ENCODE measurements at places on chromosomes 2 and 18.

DNA sequence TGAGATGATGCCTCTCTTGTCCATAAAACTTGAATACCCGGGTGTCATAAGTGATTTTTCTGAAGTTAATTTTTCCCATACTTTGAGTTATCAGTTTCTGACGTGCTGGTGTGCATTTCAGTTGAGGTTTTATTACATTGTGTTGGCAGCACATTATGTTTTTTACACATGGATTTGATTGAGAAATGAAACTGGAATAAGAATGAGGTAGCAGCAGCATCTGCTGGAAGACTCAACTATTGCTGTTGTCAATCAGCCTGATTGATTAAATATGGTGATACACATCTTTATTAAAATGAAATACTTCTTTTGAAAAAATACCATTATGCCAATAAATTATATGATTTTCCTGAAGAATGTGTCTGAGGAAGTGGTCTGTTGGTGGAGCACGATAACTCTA, 60.5 kb downstream of the INSIG2 start:
- no peak for DNase-seq

DNA sequence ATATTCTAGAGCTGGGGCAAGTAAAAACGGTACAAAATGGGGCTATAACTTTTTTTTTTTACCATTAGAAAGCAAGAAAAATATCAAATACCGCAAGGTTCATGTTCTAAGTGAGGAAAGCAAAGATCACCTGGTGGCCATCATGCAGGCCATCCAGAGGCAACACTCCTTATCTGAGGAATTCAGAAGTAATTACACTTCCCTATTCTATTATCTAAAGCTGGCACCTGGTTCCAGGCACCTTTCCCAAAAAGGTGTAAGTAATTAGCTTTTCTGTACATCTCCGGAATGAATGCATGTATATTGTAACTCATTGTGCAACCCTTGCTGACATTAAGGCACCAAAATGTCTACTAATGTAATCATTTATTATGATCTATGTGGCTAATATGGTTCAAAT, 152.5 kb upstream of the GYPC start:
- DNase-seq: no peak

DNA sequence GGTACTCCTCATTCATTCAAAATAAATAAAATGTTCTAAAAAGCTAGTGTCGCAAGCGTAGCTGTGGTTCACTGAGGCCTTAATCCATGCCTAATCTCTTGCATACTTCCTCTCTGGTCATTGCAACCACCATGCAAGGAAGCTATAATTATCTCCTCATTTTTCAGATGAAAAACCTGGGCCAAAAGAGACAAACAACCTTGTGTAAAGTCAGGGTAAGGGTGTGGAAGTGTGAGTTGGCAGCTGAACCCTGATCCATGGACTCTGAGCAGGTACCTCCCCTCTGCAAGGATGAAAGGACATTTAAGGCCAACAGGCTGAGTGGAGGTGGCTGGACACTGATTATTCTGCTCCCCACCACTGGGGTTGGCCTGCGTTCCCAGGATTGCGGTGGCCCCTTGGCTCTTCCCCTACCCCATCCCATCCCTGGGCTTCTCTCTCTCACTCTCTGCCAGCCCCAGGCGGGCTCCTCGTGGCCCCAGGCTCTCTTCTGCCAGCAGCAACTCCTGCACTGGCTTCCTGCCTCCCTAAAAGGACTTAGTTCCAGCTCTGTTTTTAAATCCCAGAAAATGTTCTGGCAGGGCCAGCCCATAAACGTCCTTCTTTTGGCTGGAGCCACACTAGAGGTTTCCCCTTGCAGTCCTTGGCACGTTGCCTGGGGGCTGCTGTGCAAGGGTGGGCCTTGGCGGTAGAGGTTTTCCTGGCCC, 72.0 kb upstream of the AFF3 start:
- peak; percentile 91 for DNase-seq

- no peak for DNase-seq
Observed at GRCh38 chr2:18625563-18625962, 36.2 kb upstream of the NT5C1B start.

GRCh38 chr2:106841886-106842645, 43.9 kb downstream of the ST6GAL2 start:
- no peak for DNase-seq

- DNase-seq: no peak
Observed at GRCh38 chr2:190407662-190408537, at the start of gene MFSD6. TSS of gene MFSD6 (plus strand) at chr2:190408355. CDS start at chr2:190436030, 27,675 bp downstream.

- DNase-seq: no peak
Observed at GRCh38 chr18:78455386-78455785, 524.2 kb upstream of the SALL3 start.

- DNase-seq: no peak
Observed at GRCh38 chr18:63001861-63002260, 286.5 kb downstream of the PHLPP1 start.

DNA sequence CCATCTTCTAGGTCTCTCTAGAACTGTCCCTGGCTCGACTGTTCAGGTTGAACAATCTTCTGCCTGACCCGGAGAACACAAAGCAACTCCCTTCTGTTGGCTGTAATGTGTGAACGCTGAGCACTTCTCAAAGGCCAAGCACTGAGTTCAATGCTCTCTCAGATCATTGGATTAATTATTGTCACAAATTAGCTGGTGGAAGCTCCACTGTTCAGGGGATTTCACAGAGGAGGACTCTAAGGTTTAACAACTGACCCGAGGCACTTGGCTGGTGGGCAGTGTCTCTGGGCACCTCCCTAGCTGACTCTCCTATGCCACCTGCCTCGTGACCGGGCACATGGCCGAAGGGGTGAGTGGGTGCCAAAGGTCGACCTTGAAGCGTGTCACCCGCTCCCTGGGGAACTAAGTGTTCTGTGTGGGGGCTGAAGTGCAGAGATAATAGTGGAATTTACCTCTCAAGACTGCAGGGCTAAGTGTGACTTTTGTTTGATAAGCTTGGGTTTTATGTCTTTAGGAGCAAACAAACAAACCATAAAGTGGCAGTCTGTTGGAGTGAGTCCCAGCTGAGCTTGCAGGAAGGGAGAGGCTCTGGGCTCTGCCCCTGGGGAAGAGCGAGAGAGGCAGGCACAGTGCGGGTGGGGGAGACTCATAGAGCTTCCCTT, 64.8 kb downstream of the BCL2L11 start:
- no peak for DNase-seq

DNA sequence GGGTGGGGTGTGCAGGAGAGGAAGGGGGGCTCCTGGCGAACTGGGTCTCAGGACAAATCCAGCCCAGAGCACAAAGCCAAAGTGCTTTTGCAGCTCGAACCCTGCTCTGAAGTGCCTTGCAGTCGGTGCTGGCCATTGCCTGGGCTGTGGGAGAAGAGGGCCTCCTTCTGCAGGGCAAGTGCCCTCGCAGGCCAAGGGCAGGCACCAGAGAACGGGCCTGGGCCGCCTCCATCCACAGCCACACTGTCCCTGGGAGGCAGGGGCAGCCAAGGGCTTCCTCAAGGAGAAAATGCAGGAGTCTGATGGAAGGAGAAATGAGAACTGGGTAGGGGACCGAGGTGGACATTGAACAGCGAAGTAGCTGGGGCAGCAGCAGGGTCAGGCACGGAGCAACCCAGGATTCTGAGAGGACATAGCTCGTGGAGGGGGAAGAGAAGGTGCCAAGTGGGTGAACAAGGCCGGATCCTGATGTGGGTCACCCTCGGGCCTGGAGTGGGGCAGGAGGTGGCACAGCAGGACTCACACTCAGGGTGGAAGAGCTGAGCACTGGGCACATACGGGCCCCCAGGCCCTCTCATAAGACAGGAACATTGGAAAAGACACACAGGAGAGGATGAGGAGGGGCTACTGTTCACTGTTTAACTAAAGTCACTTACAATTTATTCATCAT, 312.8 kb upstream of the SALL3 start:
- DNase-seq: no peak

- no peak for DNase-seq
Observed at GRCh38 chr18:3384664-3385563, 65.1 kb upstream of the TGIF1 start.

- DNase-seq: peak; percentile 43
Observed at GRCh38 chr18:61502472-61502871, 169.2 kb downstream of the CDH20 start.
